ENCODE measurements at places on chromosomes 1 and 21. TPM values are rescaled to one million over a fixed set of nuclear protein-coding genes. Genes with fewer than 3 reads are reported as not detected.

DNA sequence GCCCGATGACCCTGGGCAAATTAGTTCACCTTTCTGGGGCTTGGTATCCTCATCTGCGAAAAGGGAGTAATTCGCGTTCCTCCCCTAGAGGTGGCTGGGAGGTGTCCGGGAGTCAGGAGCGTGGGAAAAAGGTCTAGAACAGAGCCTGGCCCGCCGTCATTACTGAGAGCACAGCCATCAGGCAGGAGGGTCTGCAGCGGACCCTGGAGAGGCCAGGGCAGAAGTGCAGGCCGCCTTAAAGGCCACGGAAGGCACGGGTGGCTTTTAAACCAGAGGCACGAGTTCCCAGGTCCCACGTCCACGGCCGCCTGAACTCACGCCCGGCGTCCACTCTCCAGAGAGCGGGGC is 850 bp downstream of the PANK4 start:
- peaks cover 11% of the 10 kb centered on the region for H3K36me3 ChIP-seq
- DNase-seq, result no peak
- H3K27ac ChIP-seq, result peak overlapping the region; percentile 81

GRCh38 chr1:27137544-27138075 is 17.3 kb downstream of the SLC9A1 start:
- no peaks in the 10 kb centered on the region for H3K36me3 ChIP-seq
- DNase-seq, result peak; percentile 48
- no peak overlapping the region for H3K4me3 ChIP-seq
- peak overlapping the region; percentile 79 for H3K27ac ChIP-seq
- H3K4me1 ChIP-seq, result peaks cover 63% of the 10 kb centered on the region

DNA sequence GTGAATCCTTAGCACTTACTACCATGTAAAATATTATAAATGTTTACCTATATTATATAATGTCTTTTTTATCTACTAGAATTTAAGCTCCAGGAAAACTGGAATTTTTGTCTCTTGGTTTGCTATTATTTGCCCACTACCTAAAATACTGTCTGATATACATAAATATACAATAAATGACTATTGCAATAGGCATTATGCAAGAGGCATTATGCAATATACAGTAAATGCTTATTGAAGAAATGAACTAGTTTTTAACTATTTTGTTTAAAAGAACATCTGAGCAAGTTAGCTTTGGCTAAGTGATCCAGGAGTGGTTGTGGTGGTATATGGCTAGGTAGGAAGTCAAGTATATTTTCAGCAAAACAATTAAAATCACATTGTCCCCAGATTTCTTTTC is 640.2 kb upstream of the PKN2 start:
- no peak overlapping the region for H3K27ac ChIP-seq
- H3K4me3 ChIP-seq, result no peak overlapping the region
- no peak for DNase-seq
- H3K4me1 ChIP-seq, result no peaks in the 10 kb centered on the region

DNA sequence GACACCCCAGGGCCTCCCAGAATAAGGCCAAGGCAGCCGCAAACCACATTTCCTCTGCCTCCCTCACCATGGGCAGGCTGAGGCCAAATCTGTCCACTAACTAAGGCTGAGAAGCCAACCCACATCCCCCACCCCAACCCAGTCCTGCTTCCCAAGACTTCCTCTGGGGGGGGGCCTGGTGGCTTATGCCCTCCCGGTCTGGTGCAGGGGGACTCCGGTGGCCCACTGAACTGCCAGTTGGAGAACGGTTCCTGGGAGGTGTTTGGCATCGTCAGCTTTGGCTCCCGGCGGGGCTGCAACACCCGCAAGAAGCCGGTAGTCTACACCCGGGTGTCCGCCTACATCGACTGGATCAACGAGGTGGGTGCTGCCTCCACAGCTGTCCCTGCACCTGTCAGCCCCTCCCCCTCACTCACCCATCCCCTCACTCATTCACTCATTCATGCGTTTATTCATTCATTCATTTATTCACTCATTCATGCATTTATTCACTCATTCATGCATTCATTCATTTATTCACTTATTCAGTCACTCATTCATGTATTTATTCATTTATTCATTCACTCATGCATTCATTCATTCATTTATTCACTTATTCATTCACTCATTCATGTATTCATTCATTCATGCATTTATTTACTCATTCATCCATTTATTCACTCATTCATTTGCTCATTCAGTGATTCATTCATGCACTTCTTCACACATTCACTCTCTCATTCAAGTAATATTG is 7.3 kb downstream of the CTRC start:
- H3K27ac ChIP-seq, result no peak overlapping the region
- no peak overlapping the region for H3K4me3 ChIP-seq
- H3K27me3 ChIP-seq, result no peaks in the 10 kb centered on the region
- DNase-seq, result no peak
- H3K4me1 ChIP-seq, result no peaks in the 10 kb centered on the region

Gene VSIG8
- total RNA-seq, result not detected

All from upper lobe of left lung (tissue), 6 donors.